ENCODE measurements at places on chromosomes 4 and X. TPM values are rescaled to one million over a fixed set of nuclear protein-coding genes. Genes with fewer than 3 reads are reported as not detected.

- no peak for DNase-seq
Measured at GRCh38 chr4:168633496-168633895, 136.6 kb downstream of the PALLD start.

DNA sequence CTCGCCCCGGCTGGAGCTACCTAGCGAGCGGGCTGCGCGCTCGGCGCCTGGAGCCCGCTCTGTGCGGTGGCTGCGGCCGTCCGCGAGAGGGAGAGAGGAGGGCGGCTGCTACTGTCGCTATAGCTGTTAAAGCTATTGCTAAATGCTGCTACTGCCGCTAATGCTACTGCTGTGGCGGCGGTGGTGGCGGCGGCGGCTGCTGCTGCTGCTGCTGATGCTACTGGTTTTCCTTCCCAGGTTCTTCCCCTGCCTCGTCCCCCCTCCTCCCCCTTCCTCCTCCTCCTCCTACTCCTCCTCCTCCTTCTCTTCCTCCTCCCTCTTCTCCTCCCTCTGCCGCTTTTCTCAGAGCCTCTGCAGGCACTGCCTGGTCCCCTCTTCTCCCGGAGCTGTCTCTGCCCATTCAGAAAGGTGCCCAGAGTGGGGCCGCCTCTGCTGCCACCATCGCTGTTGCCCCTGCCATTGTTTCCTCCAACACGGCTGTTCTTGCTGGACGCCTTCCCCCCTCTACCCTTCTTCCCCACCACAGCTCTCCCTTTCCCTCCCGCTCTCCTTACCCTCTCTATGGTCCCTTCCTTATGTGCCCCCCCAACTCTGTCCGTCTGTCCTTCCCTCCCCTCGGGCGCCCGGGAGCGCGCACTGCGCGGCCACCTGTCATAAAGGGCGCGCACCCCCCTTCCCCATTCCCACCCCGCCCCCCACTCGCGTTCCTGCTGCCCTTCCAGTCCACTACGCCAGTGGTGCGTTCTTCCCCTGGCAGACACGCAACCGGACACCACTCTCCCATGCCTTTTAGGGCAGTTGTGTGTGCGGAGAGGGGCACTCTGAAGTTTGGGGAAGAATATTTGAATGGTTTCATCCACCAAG, at the start of gene NEXMIF:
Gene NEXMIF (minus strand): TSS at position 228 of the 864 bp plus-strand sequence.
- no peak for DNase-seq

Gene MXRA5
- 0.21 TPM for total RNA-seq

DNA sequence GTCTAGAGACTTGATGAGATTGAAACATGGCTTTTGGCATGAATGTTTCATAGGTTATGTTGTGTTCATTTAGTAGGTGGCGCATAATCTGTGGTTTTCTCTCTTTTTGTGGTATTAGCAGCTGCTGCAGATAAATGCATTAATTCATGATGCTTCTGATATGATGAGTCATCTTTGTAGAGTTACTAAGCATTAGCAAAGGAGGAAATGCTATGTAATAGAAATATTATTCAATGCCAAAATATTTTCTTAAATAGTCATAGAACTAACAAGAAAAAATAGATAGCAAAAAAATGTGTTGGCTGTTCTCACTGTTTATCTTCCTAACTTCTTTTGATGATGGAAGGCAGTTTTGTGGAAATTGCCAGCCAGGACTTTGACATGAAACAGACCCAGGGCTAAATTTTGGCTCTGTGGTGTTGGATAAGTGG, 3.6 kb downstream of the ZXDB start:
- DNase-seq = no peak

DNA sequence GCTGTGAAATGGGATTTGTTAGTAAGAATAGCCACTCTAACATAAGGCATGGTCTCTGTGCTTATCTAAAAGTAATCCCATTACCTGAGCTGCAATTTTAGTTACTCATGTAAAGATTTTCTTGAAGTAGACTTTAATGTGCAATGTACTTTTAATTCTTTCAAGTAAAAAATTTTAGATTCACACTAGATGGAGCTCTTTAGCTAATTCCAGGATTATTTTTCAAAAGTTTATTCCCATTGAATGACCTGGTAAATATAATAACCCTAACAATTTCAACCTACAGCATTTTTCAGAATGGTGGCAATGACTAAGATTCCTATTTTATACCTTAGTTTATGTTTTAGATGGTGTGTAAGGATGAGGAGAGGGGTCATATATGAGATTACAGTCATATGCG, 18.1 kb downstream of the USP38 start:
- no peak for DNase-seq

DNA sequence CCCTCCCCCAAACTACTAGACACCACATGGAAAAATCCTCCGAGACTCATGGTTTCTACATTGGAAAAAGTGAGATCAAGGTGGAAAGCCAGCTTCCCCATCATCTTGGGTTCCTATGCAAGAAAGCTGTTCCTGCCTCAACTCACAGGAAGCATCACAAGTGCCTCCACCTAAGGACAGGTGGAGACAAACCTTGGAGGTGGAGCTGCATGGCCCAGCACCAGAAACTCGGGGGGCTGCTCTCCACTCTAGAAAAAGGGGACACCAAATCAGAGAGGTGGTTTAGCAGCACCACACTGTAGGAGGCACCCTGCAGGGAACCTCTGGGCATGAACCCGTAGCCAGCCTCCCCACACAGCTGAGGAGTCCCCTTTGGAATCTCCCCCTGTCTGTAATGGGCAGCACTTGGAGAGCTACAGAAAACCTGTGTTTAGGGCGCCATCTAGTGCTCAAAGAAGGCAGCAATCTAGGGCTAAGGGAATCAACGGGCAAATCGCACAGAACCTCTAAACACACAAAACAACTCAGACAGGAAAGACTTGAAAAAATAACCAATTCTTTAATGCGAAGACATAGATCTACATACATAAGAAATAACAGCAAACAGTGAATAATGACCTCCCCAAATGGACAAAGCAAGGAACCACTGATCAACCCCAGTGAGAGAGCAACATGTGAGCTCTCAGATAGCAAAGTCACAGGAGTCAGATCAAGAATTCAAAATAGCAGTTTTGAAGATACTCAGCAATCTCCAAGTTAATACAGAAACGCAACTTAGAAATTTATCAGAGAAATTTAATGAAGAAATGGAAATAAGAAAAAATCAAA, 37.0 kb upstream of the ZBTB33 start:
- no peak for DNase-seq

DNA sequence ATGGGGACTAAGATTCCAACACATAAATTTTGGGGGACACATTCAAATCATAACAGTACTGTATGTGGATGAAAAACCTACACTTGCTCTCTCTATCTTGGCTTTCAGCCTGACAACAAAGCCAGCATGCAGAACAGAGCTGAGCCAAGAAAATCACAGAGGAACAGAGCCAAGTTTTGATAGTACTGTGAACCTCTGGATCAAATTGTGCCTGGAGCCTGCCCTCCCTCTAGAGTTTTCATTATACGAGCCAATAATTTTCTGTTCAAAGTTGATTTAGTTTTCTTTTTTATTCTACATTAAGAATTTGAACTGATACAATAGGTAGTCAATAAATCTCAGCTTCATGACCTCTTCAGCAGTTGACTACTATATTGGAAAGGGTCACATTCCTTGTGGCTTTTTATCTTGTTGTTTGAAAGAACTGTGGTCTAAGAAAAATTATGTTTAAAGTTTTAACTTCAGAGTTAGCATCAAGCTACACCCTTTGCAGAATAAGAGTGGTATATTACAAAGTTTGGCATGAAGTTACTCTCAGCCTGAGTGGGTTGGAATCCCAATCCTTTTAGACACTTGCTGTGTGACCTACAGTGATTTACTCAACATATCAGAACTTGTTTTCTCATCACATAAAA, 31.1 kb downstream of the GRID2 start:
- DNase-seq = no peak

- no peak for DNase-seq
Measured at GRCh38 chr4:14059006-14059405, 431.5 kb upstream of the BOD1L1 start.

Gene TBC1D19
- 18.1 TPM for total RNA-seq

DNA sequence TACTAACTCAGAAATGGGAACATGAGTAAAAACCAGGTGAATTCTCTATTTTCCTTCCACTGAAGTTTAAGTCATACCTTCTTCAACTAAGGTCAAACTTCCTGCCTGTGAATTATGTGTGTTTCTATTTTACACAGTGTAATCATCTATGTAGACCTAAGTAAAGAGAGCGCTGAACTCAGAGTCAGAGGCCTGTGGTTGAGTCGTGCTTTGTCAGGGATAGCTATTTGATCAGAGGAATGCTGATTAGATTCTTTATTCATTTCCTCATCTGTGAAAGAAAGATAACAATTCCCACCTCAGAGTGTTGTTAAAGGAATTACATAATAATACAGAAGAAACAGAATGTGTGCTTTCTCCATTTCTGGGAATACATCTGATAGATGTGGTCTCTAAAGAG, 654.1 kb downstream of the STIM2 start:
- no peak for DNase-seq

- DNase-seq = no peak
Measured at GRCh38 chrX:119228512-119229252, 7.4 kb upstream of the PGRMC1 start.

Gene EFHC2
- total RNA-seq = not detected

Gene CCDC158
- 1.1 TPM for total RNA-seq

DNA sequence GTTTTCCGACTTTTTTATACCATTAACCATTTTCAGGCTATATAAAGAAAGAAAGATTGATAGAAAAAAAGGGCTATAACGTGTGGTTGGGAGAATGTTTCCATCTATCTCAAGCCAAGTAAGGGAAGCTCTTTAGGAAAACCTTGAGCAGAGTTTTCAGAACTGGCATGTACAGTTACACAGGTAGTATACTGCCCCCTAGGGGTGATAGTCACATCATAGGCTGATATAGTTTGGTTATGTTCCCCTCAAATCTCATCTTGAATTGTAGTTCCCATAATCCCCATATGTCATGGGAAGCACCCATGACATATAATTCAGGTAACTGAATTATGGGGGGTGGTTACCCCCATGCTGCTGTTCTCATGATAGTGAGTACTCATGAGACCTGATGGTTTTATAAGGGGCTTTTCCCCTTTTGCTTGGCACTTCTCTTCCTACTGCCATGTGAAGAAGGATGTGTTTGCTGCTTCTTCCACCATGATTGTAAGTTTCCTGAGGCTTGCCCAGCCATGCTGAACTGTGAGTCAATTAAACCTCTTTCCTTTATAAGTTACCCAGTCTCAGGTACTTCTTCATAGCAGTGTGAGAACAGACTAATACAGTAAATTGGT, 186.8 kb downstream of the TMA16 start:
- no peak for DNase-seq

GRCh38 chrX:129705377-129705925, 33.3 kb upstream of the XPNPEP2 start:
- DNase-seq = no peak

- DNase-seq = no peak
Measured at GRCh38 chrX:40542208-40542607, 38.6 kb upstream of the ATP6AP2 start.

GRCh38 chr4:185404031-185404430, 7.4 kb downstream of the ANKRD37 start:
- DNase-seq = no peak

GRCh38 chrX:38205039-38205438, 15.6 kb downstream of the SRPX start:
- DNase-seq = no peak

DNA sequence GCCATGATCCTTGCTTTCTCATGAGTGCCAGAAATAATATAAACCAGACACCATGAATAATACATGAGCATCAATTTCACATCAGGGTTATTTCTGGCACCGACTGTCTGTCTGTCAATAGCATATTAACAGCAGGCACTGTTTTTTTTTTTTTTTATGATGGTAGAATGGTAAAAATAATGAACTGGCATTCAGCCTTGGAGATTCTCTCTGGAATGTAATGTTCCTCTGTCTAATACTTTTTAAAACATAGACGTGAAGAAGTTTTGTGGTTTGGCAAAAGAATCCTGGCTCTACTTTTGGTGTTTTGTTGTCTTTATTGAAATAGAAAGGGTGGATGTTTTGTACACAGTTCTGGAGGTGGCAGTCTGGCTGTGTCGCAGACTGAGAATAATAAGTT, 874.6 kb upstream of the PRKX start:
- DNase-seq = no peak

DNA sequence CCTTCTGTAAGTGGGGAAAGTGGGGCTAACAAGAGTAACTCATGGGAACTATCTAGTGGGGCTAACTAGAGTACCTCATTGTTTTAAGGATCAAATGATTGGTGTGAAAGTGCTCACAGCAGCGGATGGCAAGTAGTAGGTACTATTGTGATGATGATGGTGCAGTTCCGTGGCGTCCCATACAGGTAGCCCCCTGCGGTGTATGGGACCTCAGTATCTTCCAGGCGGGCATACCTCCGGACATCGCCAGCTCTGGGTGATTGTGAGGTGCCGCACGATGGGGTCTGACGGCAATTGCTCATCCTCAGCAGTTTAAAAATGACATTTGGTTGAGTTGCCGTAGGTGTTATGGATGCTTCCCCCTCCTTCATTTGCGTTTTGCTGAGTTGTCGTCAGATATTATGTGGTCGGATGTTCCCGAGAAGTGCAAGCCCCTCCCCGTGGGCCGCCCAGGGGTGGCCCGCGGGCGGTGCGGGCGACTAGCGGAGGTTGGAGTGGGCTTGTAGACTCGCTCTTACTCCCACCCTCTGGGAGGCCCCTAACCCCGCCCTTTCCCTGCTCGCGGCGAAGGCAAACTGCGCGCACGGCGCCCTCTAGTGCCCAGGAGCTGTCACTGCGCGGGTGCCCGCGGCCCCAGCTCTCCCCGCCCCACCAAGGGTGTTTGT, 18.3 kb upstream of the GPR101 start:
- no peak for DNase-seq

Gene STS
- 7.2 TPM for total RNA-seq

GRCh38 chr4:136637071-136637777, 895.1 kb downstream of the PCDH18 start:
- DNase-seq = no peak

Gene RADX
- total RNA-seq = not detected
